Stimulated activated naive CD8-positive, alpha-beta T cell treated with anti-CD3 and anti-CD28 coated beads, Interleukin-15, Interleukin-2, amounts not matched to agents 100 U/mL and 50 U/mL, for 24 hours (primary cell): ENCODE measurements at places on chromosomes 4 and X.

- no peak for DNase-seq
Measured at GRCh38 chr4:96016634-96017299, 176.9 kb downstream of the PDHA2 start.

DNA sequence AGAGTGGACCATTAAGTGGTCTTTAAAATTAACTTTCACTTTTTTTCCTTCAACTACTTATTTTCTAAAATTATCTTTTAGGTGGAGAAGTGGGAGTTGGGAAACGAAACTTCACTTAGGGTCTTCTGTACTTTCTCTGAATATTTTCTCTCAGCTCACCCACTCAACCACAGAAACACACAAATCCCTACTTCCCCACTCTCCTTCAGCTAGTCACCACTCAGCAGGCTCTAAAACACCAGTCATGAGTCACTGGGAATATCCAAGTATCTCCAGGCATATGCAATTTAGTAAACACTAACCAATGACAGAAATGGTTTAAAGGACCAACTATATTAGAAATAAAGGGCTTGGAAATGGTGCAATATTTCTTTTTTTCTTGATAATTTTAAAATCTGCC, 153.0 kb upstream of the RPS6KA6 start:
- no peak for DNase-seq

DNA sequence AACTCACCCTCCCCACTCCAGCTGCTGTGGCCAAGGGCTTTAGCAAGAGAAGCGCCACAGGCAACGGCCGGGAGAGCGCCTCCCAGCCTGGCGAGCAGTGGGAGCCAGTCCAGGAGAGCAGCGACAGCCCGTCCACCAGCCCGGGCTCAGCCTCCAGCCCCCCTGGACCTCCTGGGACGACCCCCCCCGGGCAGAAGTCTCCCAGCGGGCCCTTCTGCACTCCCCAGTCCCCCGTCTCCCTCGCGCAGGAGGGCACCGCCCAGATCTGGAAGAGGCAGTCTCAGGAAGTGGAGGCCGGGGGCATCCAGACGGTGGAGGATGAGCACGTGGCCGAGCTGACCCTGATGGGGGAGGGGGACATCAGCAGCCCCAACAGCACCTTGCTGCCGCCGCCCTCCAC, 11.2 kb upstream of the HGFAC start:
- DNase-seq: no peak

- DNase-seq: no peak
Measured at GRCh38 chrX:12210196-12210815, 72.0 kb downstream of the FRMPD4 start.

DNA sequence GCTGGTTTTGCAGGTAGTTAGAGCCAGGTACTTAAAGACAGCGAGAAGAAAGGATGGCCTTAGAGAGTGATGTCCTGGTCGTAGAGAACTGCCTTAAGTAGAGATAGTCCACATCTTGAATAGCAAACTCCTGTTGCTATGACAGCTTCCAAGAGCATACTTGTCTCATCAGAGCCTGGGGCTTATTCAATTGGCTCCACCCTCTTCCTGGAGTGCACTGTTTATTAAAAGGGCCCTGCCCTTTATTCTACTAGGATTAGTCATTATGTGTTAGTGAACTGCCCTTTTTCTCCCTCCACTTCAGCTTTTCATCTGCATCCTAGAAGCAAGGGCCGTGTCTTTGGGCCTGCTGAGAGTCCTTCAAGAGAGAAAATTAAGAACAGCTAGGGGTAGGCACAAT, 94.5 kb upstream of the EOLA2 start:
- DNase-seq: no peak

DNA sequence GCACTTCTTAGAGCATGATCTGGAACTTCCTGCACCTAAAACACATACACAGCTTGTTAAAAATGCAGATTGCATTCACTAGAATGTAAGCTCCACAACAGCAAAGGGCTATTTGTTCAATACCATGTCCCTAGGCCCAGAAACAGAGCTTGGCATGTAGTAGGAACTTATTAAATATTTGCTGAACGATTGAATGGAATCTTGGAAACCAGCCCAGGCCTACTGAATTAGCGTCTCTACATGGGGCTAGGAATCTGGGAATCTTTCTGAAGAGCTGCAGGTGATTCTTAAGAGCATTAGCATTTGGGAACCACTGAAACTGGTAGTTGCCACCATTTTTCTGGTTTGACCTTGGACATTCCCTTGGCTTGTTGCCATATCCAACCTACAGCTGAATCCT, 234.1 kb downstream of the STIM2 start:
- no peak for DNase-seq

DNA sequence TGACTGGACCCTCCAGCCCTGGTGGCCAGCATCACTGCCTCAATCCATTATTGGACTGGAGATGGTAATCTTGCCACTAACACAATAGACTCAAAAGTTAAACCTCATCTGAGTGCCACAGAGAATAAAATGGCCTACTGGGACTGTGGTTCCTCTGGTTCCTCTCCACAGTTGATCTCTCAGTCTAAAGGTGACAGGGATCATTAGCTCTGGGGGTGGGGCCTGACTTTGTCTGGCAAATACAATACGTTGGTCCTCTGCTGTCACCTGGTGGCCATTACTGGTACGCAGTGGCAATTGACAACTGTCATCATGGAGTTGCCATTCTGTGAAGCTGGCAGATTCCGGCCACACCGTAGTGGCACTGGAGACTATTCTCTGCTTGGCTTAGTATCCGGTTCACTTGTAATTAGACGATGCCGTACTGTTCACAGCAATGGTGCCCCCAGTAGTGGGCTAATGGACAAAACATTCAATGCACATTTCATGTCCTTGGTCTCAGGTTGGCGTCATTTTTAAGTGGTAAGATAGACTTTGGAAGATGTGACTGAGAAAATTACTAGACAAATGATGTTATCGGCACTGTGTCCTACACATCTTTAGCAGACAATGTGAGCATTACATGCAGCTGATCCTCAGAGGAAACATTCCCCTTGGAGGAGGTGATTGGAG, 6.7 kb downstream of the FGFBP2 start:
- peak; percentile 89 for DNase-seq

DNA sequence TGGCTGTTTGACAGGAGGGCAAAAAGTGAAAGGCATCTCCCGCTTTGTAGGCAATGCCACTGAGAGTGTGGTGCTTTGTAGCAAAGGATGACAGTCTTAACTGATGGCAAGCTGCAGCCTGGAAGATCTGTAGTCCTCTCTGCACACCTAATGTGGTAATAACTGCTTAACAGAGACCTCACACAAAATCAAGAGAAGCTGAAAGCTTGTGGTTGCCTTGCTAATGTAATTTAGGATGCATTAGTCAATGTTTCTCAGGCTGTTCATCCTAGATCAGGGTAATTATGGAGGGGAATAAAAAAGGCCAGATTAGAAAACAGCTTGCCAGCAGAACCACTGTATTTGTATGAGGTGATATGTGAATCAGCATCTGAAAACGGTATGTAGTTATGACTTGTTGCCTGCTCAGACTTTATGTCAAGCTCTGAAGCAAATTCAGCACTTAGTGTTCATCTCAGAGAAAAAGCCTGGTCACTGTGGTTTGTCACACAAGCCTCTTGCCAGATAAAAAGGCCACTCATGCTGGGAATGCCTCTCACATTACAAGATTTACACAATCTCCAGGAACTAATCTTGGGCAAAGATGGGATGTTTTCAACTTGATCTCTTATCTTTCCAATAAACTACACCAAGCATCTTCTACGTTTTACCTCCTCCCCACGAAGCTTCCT, 130.8 kb downstream of the ENOX2 start:
- no peak for DNase-seq

DNA sequence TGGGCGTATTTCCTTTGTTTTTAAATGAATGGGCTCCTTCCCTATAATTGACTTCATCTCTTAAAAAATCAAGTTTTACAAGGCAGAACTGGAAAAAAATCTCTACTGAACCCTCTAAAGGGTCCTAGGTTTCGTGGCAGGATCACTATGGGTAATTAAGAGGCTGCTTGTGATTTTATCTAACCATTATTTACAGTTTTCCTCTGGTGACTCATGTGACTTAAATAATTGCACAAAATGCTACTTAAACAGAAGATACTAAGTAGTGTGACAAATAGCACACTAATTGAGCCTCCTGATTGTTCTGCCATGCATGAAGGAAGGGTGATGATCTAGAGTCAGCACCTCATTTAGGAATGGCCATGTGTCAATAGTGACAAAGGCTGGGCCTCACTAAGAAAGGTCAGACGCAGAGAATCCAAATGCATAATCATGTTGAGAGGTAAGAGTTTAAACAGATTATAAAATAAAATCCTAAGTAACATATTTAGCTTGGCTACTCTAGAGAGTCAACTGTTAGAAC, 35.5 kb downstream of the OFD1 start:
- no peak for DNase-seq

DNA sequence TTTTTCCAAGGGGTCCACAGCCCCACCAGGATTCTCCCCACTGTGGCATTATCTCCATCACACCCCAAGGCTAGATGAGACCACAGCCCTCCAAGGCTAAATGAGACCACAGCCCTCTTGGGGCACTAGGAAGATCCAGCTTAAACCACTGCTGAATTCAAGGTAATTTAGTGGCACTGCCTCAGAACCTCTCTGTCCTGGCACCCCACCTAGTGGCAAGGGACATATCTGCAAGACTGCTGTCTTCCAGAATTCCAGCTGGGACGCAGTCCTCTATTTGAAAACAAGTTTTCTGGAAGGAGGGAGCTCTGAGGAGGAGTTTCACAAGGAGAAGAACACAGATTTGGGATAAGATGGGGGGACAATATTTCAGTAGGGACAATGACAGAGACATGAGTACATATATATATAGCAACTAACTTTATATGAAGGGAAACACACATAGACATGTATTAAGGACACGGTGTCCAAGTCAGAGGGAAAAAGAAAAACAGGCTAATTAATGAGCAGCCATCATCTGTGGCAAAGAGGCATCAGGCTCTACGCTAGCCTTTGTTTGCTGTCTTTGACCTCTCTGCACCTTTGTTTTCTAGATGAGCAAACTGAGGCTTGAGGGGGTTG, 9.3 kb downstream of the CETN2 start:
- peak; percentile 15 for DNase-seq

DNA sequence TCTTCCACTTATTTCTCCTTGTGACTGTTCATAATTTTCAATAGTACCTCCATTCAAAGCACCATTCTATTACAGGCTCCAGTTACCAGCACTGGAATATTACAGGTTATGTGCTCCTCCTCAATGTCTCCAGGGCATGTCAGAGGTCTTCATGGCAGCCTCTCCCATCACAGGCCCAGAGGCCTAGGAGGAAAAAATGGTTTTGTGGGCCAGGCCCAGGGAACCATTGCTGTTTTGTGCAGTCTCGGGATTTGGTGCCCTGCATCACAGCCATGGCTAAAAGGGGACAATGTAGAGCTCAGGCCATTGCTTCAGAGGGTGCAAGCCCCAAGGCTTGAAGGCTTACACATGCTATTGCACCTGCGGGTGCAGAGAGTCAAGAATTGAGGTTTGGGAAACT, 7.2 kb upstream of the PNMA3 start:
- DNase-seq: no peak

DNA sequence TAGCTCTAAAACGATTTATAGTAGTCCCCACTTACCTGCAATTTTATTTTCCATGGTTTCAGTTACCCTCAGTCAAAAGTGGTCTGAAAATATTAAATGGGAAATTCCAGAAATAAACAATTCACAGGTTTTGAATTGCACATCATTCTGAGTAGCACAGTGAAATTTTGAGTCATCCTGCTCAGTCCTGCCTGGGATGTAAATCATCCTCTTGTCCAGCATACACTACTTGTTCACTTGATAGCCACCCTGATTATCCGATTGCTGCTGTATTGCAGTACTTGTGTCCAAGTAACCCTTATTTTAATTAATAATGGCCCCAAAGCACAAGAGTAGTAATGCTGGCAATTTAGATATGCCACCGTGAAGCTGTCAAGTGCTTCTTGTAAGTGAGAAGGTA, 23.5 kb upstream of the BDH2 start:
- no peak for DNase-seq

DNA sequence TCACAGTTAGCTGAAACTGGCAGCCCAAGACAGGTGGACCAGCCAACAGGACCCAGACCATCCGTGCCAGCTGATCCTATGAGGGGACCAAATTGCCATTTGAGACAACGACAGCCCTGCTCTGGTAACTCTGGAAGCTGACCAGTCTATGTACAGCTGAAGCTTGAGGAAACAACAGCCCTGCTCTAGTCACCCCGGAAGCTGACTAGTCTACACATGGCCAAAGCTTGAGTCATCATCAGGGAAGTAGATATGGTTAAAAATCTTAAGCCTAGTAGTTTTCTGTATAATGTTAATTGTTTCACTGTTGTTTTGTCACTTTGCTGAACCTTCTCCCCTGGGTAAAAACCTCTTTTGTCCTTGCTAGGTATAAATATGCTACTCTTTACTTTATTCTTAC, 905.4 kb upstream of the NDST4 start:
- no peak for DNase-seq

GRCh38 chr4:2700031-2700430, 56.1 kb downstream of the TNIP2 start:
- no peak for DNase-seq

DNA sequence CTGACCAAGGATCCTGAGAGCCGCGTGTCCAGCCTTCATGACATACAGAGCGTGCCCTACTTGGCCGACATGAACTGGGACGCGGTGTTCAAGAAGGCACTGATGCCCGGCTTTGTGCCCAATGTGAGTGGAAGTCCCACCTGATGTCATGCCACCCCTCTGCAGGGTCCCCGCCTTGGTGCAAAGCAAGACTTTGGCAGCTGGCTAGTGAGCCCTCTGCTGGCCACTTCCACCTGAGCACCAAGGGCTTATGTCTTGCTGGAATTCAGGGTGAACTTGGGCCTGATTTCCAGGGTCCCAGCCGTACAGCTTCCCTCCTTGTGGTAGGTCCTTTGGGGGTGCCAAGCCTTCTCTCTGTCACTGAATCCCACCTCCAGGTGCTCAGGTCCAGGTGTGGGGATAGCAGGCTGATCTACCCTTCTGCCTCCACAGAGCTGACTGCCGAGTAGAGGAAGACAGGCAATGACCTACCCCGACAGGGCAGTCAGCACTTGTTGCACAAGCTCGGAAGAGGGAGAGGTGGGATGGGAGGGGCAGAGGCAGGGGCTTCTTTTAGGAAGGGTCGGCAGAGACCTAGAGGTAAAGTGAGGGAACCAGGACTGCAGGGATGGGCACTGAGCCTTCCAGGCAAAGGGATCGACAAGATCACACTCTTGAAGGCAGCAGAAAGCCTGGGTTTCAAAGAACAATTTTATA, 248.1 kb downstream of the EVC2 start:
- DNase-seq: peak; percentile 18

DNA sequence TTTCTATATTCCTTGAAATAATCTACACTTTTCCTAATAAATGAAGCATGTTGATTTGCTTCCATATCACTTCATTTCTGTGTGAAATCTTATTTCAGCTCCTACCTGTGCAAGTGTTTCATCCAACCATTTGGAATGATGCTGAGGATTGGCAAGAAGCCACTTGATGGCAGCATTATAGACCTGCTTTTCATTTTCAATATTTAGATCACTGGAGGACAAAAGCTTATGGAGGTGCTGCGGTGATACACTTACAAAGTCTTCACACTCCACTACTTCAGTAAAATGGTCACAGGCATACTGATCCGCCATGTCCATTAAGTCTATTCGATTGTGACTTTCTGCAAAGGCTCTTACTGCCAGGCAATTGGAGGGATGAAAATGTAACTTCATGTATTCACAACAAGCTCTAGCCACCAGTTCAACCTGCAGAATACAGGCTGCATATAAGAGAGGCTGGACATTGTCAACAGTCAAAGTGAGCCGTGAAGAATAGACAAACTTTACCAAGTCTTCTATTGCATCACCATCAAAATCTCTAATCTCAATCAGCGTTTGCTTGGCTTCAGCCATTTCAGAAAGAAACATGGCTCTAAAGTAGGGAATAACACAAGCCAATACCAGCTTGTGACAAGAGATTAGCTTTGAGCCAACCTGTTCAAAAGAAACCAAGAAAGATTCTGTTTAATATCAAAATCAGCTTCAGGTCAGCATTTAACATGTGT, 35.1 kb downstream of the KLHL8 start:
- DNase-seq: no peak
